ENCODE measurements at places on chromosomes 11 and 22.

DNA sequence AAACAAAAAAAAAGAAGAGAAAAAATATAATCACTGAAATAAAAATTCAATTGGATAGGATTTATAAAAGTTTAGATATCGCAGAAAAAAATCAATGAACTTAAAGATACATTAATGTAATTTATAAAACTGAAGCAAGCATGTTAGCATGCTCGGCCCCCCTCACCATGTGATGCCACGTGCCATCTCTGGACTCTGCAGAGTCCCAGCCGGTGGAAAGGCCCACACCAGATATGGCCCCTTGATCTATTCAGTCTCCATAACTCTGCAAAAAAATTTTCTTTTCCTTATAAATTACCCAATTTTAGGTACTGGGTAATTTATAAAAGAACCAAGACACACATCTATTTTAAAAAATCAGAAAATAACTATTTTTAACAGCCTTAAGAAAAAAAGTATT lies 476.0 kb upstream of the ANO3 start:
- DNase-seq: no peak

DNA sequence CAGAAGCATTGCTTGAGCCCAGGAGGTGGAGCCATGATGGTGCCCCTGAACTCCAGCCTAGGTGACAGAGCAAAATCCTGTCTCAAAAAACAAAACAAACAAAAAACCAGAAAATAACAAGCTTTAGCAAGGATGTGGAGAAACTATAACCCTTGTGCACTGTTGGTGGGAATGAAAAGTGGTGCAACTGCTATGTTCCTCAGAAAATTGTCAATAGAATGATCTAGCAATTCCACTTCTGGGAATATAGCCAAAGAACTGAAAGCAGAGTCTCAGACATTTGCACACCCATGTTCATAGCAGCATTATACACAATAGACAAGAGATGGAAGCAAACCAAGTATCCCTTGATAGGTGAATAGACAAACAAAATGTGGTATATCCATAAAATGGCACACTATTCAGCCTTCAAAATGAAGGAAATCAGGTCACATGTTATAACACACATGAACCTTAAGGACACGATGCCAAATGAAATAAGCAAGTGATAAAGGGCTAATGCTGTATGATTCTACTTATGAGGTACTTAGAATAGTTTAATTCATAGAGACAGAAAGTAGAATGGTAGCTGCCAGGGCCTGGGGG lies 15.9 kb downstream of the KLHL22 start:
- DNase-seq: no peak

GRCh38 chr11:122832721-122833470 lies 5.4 kb upstream of the CRTAM start:
- DNase-seq: no peak

- DNase-seq: no peak
Measured at GRCh38 chr11:130638033-130638432, 189.6 kb downstream of the ADAMTS15 start.

DNA sequence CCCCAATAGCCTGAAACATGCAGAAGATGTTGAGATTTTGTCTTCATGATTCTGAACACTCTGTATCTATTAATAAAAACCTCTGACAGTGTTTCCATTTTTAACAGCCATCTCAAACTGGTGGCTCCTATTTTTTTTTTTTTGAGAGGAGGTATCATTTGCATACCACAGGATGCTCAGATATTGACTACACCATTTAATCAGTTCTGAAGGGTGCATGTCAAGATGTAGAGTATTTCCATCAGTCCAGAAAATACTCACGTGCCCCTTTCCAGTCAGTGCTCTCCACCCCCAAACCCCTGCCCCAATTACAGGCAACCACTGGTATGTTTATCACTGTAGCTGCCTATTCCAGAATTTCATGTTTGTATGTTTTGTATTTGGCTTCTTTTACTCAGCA lies 85.3 kb upstream of the SORL1-AS1 start:
- no peak for DNase-seq

DNA sequence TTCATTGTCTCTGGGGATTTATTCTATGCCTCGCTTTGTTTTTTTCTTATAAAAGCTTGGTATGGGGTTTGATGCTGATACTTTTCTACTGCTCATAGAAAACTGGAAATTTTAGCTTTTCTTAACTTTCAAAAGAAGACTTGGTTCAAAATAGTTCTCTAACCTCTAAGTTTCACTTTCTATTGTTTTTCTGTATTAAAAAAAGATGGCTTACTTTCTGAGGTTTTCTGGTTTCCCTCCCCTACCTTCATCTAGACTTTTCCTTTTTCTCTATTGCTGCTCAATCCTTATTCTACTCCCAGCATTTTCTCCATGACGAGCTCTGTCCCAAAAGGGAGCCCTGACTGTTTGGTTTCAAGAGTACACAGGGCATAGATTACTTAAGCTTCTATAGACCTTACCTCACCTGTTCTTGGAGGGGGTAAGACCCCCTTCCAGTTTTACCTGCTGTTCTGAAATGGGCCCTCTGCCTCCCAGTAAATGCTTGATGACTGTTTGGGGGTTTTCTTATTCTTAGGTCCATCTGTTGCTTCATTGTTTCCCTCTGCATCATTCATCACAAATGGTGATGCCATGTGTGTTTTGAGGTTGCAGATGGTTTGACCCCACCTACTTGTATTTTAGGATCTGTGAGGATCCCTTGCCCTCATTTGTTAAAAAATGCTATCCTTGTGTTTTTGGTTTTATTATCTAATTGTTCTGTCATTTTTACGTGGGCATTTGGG lies 29.5 kb downstream of the DNHD1 start:
- no peak for DNase-seq

DNA sequence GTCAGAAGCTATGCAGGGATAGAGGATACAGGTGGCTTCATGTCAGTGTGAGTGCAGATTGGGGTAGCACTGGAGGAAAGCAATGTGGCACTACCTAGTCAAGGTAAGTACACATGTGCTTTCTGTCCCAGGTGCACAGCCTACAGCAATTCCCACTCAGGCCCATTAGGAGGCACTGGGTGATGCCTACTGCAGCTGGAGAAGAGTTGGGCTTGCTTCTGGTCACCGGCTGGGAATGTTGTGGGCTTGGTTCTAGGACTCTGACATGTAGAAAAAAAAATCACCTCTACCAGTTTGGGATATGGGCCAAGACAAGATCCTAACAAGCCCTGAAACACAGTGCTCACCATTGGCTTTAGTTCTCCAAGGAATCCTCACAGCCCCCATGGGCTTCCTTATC lies 69.7 kb downstream of the TENM4 start:
- DNase-seq: no peak

GRCh38 chr11:117713538-117713991 lies 83.5 kb downstream of the DSCAML1 start:
- no peak for DNase-seq

DNA sequence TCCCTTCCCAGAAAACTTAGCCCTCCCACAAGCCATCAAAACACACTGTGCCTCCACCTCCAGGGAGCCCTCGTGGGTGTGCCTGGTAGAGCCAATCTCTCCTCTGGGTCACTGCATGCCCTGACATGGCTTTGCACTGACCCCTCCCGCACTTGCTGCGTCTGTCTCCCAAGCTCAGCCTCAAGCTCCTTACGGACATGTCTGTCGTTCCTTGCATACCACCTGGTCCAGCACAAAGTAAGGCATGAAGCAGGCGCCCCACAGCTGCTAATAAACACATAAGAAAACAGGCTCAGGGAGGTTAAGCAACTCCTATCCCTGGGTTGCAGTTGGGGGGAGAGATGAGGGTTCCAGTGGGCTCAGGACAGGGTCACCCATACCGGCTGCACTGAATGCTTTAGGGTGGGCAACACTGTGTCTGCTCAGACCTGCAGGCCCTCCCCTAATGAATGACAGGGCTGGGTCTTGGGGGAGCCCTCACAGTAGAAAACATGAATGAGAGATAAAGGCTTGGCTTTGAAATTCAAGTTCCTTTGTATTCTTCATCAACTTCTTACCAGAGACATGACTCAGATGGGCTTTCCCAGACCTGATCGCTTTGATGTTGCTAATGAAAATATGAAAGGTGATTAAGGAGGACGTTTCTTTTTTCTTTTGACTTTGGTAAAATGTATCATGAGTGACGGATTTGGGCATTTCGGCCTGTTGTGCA lies 38.0 kb downstream of the PHF21B start:
- no peak for DNase-seq

DNA sequence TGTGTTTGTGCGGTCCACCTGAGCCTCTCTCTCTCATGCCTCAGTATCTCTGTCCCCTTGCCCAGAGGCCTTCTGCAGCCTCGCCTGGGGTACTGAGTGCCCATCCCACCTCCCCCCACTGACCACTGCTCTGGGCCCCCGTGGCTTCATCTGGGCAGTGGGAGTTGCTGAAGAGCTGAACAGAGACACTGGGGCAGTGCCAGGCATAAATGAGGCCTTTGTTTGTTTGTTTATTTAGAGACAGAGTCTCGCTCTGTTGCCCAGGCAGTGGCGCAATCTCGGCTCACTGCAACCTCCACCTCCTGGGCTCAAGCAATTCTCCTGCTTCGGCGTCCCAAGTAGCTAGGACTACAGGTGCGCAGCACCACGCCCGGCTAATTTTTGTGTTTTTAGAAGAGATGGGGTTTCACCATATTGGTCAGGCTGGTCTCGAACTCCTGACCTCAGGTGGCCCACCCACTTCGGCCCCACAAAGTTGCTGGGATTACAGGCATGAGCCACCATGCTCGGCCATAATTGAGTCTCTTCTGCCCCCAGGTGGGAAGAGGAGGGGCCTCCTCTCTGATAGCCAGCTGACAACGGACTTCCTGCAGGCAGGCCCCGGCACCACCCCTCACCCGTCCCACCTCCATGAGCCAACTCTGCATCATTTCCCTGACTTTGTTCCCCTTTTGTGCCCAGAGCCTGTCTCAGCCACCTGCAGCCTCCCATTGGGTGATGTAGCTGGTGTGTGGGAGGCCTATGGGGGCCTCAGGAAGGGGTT lies 9.3 kb downstream of the CRYBB3 start:
- DNase-seq: no peak

DNA sequence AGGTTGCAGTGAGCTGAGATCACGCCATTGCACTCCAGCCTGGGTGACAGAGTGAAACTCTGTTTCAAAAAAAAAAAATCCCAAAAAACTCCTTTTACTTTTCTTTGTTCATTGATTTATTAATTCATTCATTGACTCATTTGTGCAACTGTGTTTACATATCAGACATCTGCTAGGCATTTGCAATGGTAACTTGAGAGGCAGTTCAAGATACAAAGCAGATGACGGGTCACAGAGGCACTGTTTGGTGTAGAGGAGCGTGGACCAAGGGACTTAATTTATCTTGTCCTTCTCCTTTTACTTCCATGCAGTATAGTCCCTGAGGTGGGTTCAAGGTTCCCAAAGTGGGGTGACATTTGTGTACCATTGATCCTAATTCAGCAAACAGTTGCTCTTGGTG lies 71.4 kb downstream of the KIAA1671 start:
- no peak for DNase-seq

DNA sequence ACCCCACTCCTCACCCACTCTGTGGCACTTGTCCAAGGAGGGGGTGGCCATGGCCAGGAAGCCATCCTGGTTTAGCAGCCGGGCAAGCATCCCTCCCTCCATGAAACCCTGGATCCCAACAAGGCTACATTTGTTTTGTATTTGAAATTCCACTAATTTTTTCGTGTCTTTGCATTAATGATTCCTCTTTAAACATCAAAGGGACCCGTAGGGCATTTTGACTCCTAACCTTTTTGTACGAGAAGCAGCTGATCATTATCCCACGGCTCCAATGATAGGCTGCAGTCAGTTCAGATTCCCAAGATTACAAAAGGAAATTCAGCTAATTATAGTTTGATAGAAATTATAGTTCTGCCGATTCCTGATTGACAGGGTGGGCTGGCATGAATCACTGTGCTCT lies 10.7 kb downstream of the MYEOV start:
- DNase-seq: no peak

DNA sequence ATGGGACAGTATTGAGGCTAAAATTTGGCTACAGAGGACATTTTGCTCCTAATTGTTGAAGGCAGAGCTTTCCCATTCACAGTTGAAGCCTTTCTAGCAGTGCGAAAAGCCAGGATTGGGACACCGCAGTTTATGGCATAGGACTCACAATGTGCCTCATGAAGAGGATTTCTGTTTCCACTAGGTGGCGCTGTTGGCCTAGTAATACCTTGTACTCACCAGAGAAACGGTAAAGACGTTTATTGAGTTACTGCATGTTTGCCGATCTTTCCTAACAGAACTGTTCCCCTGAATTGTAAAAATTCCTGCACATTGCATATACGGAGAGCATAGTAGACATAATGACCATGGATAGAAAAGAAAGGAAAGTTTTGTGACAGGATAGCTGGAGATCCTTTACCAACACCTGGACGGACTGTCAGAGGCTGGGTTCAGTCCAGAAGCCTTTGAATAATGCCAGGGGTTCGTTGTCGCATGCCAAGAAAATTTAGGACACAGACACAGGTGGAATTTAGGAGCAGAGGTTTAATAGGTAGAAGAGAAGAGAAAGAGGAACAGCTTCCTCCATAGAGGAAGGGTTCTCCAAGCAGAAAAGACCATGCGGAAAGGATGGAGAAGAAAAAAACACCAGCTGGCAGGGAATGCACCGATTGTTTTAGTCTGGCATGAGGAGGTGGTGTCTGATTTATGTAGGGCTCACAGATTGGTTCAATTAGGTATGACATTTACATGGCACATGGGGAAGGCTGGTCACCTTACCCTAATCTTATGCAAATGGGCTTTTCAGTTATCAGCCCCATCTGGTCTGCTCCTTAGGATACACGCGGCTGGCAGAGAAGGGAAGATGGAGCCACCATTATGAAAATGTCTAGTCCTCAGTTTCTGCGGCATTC lies 10.8 kb upstream of the OR51D1 start:
- peak; percentile 38 for DNase-seq

DNA sequence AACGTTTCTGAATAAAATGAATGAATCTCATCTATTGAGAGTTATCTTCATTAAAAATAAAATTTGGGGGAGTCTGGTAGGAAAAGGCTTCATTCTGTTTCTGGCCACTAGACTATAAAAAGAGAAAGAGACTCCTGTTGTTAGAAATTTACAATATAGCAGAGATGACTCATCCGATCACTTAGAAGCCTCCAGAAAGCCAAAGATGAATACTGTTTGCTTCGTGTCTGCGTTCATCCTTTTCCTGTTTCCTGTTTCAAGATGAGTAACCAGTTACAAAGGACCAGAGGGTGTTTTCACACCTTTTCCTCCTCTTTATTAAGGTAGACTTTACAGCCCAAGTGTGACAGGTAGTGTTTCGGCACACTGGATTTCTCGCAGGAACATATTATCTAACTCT lies 1120.7 kb downstream of the LRRC4C start:
- DNase-seq: no peak

DNA sequence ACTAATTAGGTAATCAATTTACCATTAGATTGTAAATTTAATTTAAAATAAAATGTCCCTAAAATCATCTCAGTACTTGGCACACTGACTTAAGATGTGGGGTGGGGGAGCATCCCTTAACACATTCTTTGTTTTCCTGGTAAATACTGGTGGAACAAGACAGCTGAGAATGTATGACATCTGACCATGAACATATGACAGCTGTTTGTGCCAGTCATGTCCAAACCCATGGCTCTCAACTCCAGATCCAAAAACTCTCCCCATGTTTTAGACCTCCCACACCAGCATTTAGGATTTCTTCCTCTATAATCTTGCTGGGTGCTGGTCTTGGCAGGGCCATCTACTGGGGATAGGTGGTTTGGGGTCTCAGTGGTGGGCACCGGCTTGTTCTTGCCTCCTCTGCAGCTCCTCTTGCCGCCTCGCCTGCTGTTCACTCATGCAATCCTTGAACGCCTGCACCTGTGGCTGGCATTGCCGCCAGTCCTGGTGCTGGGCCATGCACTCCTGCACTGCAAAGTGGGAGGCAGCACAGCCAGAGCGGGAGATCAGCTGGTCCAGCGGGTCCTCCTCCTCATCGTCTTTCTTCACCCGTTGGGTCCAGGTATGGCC lies 3.8 kb downstream of the COA4 start:
- no peak for DNase-seq

Data from CD4-positive, alpha-beta T cell treated with Interleukin-6 for 4 hours (primary cell).